ENCODE measurements at places on chromosomes 2 and 18.
A peak's percentile ranks its signal among the peaks of the same experiment; 100 is the strongest.

- DNase-seq: no peak
These were observed 35.2 kb downstream of the HS1BP3 start for GRCh38 chr2:20615466-20616241.

DNA sequence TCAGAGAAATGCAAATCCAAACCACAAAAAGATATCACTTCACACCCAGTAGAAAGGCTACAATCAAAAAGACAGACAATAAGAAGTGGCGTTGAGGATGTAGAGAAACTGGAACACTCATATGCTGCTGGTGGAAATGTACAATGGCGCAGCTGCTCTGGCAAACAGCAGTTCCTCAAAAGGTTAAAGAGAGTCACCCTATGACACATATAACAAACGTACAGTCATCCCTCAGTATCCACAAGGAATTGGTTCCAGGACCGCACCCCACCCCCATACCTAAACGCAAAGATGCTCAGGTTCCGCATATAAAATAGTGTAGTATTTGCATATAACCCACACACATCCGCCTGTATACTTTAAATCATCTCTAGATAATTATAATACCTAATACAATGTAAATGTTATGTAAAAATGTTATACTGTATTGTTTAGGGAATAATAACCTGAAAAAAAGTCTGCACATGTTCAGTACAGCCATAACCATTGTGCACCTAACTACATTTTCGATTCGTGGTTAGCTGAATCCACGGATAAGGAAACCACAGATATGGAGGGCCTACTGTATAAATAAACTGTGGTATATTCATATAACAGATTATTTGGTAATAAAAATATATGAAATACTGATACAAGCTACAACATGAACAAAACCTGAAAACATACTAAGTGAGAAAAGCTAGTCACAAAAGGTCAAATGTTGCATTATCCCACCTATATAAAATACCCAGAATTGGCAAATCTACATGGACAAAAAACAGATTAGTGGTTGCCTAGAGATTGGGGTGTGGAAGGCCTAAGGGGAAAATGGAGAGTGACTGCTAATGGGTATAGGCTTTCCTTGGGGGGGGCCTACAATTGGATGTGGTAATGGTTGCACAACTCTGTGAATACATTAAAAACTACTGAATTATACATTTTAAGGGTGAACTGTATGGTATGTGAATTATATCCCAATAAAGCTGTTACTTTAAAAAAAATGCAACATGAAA is 37.5 kb downstream of the UXS1 start:
- peak; percentile 27 for DNase-seq

- DNase-seq: no peak
These were observed 21.6 kb downstream of the METAP1D start for GRCh38 chr2:172021074-172021931.

- DNase-seq: no peak
These were observed 170.2 kb downstream of the ZNF385B start for GRCh38 chr2:179691235-179691634.

DNA sequence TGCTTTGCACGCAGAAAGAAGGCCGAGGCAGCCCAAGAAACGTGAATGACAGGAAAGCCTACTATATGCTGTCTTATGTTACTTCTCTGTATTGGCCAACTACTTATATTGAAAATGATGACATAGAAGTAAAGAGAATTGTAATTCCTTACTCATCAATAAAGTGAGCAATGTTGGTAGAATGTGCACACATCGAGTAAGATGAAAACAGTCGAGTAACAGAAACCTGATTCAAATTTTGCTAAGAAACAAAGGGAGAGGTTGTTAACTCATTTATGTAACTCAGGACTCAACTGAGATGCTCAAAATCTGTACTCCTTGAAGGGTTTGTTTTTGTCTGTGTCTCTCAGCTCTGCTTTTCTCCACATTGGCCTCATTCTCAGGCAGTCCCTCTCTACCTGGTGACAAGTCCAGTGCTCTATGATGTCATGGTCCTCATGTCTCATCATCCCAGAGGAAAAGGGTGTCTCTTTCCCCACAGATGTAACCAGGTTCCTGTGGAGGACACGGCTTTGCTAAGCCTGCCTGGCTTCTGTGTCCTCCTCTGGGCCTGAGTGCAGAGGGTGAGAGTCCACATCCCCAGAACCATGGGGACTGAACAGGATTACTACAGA is 30.3 kb upstream of the CCDC93 start:
- no peak for DNase-seq

DNA sequence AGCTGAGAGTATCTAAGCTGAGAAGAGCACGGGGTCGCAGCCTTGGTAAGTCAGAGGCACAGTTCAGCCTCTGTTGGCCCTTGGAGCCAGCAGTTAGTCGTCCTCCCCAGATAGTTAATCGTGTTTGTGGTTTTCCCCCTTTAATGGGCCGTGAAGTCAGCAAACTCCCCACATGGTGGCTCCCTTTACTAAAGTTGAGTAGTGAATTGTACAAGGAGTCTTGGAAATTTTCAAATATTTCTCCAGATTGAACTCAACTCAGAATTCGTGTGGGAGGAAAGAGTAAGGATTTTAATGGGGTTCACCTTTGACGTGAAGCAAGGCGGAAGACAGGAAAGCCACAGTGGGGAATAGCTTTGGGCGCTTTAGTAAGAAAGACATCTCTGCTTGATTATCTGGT is 2.4 kb upstream of the ADCYAP1 start:
- no peak for DNase-seq
